ENCODE measurements at places on chromosomes 6 and 20. TPM values are rescaled to one million over a fixed set of nuclear protein-coding genes. Genes with fewer than 3 reads are reported as not detected.

Gene ARMC12
- 0.13 TPM for total RNA-seq

Gene MOG
- total RNA-seq, result not detected

Gene NDUFAF5
- 13.2 TPM for total RNA-seq

Gene NEURL2
- total RNA-seq, result 5.2 TPM

Gene OR12D3
- total RNA-seq, result not detected

Gene PRSS35
- total RNA-seq, result 1.6 TPM

Gene PCMTD2
- total RNA-seq, result 37.7 TPM

Gene LEMD2
- 40.4 TPM for total RNA-seq

Gene NR2E1
- total RNA-seq, result not detected

Gene MC3R
- total RNA-seq, result not detected

Gene ARG1
- total RNA-seq, result not detected

Gene MUC21
- not detected for total RNA-seq

Gene MUCL3
- total RNA-seq, result not detected

Gene CLIC5
- not detected for total RNA-seq

Gene SLC2A10
- 40.8 TPM for total RNA-seq

Gene DOK5
- total RNA-seq, result 99.6 TPM

Gene F13A1
- total RNA-seq, result not detected

Gene BPIFB3
- not detected for total RNA-seq

Gene GRIK2
- 0.19 TPM for total RNA-seq

Gene CCDC167
- total RNA-seq, result 23.8 TPM

Gene OLIG3
- total RNA-seq, result 0.06 TPM

Gene VSX1
- not detected for total RNA-seq

Gene SLC26A8
- total RNA-seq, result 0.26 TPM

Gene MPC1
- total RNA-seq, result 41.1 TPM

Gene PTPRT
- under 0.01 TPM for total RNA-seq

Gene MLIP
- 0.19 TPM for total RNA-seq

Gene PNLDC1
- total RNA-seq, result not detected

Gene DNAH8
- total RNA-seq, result under 0.01 TPM

Gene CLPSL1
- total RNA-seq, result not detected

Gene JPH2
- 0.37 TPM for total RNA-seq

Gene PIGU
- total RNA-seq, result 6.3 TPM

Gene GPANK1
- total RNA-seq, result 15.4 TPM

Gene TMEM14C
- total RNA-seq, result 99.3 TPM

Gene RIMS1
- total RNA-seq, result 2.2 TPM

Gene SSTR4
- total RNA-seq, result 0.13 TPM

Gene HUS1B
- 0.66 TPM for total RNA-seq

Gene BTN1A1
- total RNA-seq, result under 0.01 TPM

Gene FAM83D
- 18.4 TPM for total RNA-seq

Gene KCNK16
- not detected for total RNA-seq

Gene BPIFB2
- total RNA-seq, result not detected

Gene PCED1A
- 18.0 TPM for total RNA-seq

Gene FAXC
- 0.25 TPM for total RNA-seq

Gene HLA-F
- 40.4 TPM for total RNA-seq

Gene EPPIN
- not detected for total RNA-seq

Gene STMN3
- 22.9 TPM for total RNA-seq

Gene RNF217
- 44.2 TPM for total RNA-seq

All from aortic smooth muscle cell (primary cell).